ENCODE measurements at places on chromosomes 6 and 20.

GRCh38 chr6:83057705-83058321, 7.8 kb downstream of the UBE3D start:
- H3K4me3 ChIP-seq = no peak overlapping the region
- H3K27ac ChIP-seq = no peak overlapping the region
- DNase-seq = no peak
- peaks cover 5% of the 10 kb centered on the region for H3K36me3 ChIP-seq

GRCh38 chr20:9926007-9926406, 87.1 kb upstream of the PAK5 start:
- H3K4me3 ChIP-seq = no peak overlapping the region
- DNase-seq = no peak
- no peaks in the 10 kb centered on the region for H3K36me3 ChIP-seq

- no peaks in the 10 kb centered on the region for H3K36me3 ChIP-seq
- H3K4me3 ChIP-seq = no peak overlapping the region
- peaks cover 29% of the 10 kb centered on the region for H3K27me3 ChIP-seq
- no peaks in the 10 kb centered on the region for H3K4me1 ChIP-seq
These were observed 35.7 kb downstream of the KCNB1 start for GRCh38 chr20:49446808-49447207.

DNA sequence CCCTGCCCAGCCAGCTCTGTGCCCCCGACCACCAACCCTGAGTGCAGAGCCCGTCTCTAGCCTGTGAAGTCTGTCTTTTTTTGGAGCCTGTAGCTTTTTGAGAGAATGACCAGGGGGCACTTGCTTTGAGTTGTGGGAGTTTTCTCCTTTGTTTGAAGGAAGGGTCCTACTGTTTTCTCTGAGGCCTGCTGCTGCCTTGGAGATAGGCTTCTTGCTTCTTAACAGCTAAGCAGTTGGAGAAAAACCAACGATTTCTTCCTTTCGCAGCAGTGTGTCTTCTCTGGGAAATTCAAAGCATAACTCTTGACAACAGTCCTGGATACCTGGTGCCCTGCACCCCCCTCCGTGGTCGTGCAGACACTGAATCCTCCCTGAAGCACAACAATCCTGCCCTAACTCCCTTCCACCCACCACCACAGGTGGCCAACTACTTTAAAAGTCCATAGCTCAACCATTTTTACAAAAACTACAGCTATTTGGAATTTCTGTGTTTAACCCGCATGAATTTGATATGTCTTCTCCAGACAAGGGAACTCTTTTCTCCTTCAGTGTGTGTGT, 61.0 kb downstream of the FAM50B start:
- no peak overlapping the region for H3K4me3 ChIP-seq
- no peak for DNase-seq
- H3K27me3 ChIP-seq = peaks cover 43% of the 10 kb centered on the region

GRCh38 chr6:168293636-168294530, 25.7 kb downstream of the DACT2 start:
- peaks cover 6% of the 10 kb centered on the region for H3K36me3 ChIP-seq
- H3K4me1 ChIP-seq = no peaks in the 10 kb centered on the region
- H3K4me3 ChIP-seq = no peak overlapping the region

- peak overlapping the region; percentile 72 for H3K27ac ChIP-seq
- H3K27me3 ChIP-seq = no peaks in the 10 kb centered on the region
- DNase-seq = no peak
- H3K4me3 ChIP-seq = peak overlapping the region; percentile 13
- H3K36me3 ChIP-seq = peaks cover 46% of the 10 kb centered on the region
- peaks cover 19% of the 10 kb centered on the region for H3K4me1 ChIP-seq
These were observed 42.4 kb downstream of the EZR start for GRCh38 chr6:158776737-158777136.

DNA sequence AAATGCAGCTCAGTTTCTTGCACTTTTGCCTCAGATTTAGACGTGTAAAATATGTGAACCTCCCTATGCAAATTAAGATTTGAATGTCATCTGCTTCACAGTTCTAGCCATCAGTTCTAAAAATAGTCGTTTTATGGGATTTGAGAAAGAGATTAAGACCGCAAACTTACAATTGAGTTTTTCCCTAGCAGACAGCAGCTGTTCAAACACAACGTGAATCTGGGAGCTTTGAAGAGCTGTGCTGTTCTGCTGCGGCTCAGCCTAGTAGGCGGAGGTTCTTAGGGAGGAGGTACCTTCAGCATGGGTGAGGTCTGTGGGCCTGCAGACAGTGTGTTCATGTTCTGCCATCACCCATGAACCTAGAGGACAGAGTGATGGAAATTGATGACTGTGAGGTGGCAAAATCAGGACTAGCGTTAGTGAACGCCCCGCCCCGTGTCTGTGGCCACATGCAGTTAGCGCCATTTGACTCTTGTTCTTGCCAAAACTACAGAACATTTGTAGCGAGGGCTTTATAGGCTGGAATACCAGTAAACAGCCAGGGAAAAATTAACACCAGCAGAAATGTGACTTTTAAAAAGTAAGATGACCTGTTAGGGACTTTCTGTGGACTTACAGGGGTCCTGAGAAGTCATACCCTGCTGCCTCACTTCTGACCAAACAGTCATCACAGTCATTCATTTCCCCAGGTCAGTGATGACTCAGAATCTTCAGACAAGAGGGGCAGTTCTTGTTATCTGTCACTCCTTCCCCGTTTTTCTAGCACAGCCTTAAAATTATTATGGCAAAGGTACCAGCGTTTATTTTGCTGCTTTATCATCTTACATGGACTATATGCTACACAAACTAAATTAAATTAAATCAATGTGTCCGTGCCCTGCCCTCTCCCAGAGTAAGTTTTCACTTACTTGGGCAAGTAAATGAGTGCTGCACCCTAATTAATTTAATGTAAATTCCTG, 84.3 kb upstream of the TMEM181 start:
- no peaks in the 10 kb centered on the region for H3K27me3 ChIP-seq
- H3K4me3 ChIP-seq = no peak overlapping the region
- peak overlapping the region; percentile 58 for H3K27ac ChIP-seq

DNA sequence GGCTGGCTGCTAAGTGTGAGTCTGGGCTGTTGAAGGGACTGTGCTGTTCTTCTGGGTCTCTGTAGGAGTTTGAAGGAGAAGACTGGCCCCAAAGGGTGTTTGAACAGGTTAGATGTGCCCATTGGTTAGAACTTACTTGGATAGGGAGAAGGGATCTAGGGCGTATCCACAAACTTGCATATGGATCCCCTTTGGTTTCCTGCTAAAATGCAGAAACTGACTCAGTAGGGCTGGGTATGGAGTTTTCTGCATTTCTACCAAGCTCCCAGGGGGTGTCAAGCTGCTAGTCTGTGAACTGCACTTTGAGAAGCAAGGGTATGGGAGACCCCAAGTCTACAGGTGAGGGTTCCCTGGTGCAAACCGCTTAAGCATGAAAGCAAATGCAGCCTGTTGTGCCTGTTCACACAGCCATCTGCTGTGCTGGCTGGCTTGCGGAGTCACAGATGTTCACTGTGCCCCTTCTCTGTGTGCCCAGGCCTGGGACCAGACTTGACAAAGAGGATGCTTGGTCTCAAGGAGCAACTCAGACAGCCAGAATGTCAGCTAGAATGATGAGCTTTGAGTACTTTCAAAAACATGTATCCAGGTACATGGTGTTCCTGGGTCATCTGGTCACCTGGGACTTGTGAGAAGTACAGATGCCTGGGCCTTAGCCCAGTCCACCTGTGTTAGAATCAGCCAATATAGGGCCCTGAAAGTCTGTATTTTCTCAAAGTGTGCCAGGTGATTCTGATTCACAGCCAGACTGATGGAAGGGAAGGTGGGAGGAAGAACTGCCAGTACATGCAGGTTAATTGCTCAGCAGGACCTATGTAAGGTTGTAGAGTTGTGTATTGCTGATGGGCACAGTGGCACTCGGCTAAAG, 7.4 kb downstream of the PPP1R16B start:
- H3K27ac ChIP-seq = peak overlapping the region; percentile 69
- no peaks in the 10 kb centered on the region for H3K27me3 ChIP-seq
- H3K4me3 ChIP-seq = no peak overlapping the region
- peaks cover 22% of the 10 kb centered on the region for H3K36me3 ChIP-seq
- H3K4me1 ChIP-seq = peaks cover 74% of the 10 kb centered on the region
- DNase-seq = no peak

DNA sequence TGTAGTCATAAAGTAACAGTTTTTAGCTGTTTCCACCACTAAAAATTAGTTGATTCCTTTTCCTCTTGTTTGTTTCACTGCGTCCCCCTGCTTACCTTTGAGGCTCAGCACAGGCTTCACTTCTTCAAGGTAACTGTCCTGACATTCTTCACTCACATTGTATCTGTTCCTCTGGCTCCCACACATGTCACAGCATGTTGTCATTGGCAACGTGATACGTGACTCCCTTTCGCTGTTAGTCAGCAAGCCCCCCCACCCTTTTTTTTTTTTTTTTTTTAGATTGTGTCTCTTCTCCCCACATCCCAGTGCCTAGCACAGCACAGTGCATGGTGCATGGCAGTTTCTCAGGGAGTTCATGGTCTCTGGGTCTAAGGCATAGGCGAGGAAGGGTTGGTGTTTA, 13.3 kb downstream of the VAPB start:
- H3K27ac ChIP-seq = no peak overlapping the region
- no peaks in the 10 kb centered on the region for H3K27me3 ChIP-seq
- peaks cover 20% of the 10 kb centered on the region for H3K4me1 ChIP-seq
- no peak for DNase-seq
- no peaks in the 10 kb centered on the region for H3K36me3 ChIP-seq
- no peak overlapping the region for H3K4me3 ChIP-seq

GRCh38 chr20:32991792-32992641, 12.2 kb downstream of the SUN5 start:
- DNase-seq = no peak
- H3K36me3 ChIP-seq = no peaks in the 10 kb centered on the region
- H3K27me3 ChIP-seq = no peaks in the 10 kb centered on the region
- H3K4me3 ChIP-seq = no peak overlapping the region
- peak overlapping the region; percentile 13 for H3K27ac ChIP-seq

DNA sequence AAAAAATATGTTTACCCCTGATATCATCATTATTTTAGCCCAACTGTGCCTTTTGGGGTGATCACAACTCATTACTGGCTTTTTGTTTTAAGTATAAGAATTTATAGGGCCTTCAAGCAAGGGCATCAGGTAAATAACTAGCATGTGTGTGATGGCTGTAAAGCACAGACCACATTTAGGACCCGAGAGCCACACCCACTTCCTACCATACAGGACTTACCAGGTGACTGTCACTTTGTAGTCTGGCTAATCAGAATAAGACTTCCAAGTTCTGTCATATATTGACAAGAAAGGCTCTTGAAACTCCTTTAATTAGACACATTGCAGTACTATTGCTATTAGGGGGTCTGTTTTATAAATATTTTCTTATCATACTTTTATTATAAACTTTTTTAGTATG, 31.1 kb downstream of the TMEM242 start:
- no peak overlapping the region for H3K27ac ChIP-seq
- DNase-seq = no peak
- H3K4me1 ChIP-seq = peaks cover 2% of the 10 kb centered on the region
- peaks cover 12% of the 10 kb centered on the region for H3K36me3 ChIP-seq
- H3K27me3 ChIP-seq = no peaks in the 10 kb centered on the region

GRCh38 chr6:27624694-27625262, 151.9 kb upstream of the ZNF184 start:
- no peak for DNase-seq
- H3K4me3 ChIP-seq = no peak overlapping the region
- no peaks in the 10 kb centered on the region for H3K4me1 ChIP-seq
- no peaks in the 10 kb centered on the region for H3K36me3 ChIP-seq
- H3K27me3 ChIP-seq = peaks cover 59% of the 10 kb centered on the region

DNA sequence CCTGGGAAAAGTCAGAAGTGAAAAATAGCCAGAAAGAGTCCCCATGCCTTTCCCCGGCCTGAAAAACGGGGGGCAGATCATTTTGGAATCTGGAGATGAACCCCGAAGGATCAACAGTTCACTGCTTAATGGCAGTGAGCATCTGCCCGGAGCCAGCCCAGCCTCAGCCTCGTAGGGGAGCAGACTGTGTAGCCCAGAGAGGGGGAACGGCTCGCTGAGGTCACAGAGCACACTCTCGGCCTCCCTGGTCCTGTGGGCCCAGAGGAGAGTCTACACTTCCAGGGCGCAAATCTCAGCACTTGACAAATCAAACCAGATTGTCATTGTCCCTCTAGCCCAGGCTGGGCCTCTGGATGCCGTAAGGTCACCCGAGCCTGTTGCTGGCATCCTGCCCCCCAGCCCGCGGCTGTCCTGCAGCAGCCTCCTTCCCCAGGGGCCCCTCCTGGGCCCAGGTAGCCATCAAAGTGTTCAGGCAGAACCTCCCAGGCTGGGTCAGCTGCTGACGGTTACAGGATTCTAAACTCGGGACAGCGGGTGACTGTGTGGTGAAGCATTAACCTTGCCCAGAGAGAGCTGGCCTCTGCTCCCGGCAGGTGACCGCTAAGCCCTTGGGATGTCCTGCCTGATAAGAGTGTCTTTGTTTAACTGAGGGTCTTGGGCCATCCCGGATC, 56.1 kb downstream of the GNAS-AS1 start:
- H3K27me3 ChIP-seq = peaks cover 7% of the 10 kb centered on the region
- H3K4me3 ChIP-seq = no peak overlapping the region
- H3K36me3 ChIP-seq = no peaks in the 10 kb centered on the region
- H3K27ac ChIP-seq = no peak overlapping the region

- H3K27me3 ChIP-seq = peaks cover 3% of the 10 kb centered on the region
- H3K27ac ChIP-seq = no peak overlapping the region
- no peak overlapping the region for H3K4me3 ChIP-seq
- H3K4me1 ChIP-seq = no peaks in the 10 kb centered on the region
These were observed 51.7 kb downstream of the VSTM2L start for GRCh38 chr20:37954626-37955025.

- H3K4me3 ChIP-seq = no peak overlapping the region
- DNase-seq = no peak
- H3K36me3 ChIP-seq = no peaks in the 10 kb centered on the region
These were observed 331.5 kb downstream of the SAMD5 start for GRCh38 chr6:147839708-147840610.

All from naive B cell (primary cell).